Neural crest cell (in vitro differentiated cells): ENCODE measurements at places on chromosomes 1 and 21.

DNA sequence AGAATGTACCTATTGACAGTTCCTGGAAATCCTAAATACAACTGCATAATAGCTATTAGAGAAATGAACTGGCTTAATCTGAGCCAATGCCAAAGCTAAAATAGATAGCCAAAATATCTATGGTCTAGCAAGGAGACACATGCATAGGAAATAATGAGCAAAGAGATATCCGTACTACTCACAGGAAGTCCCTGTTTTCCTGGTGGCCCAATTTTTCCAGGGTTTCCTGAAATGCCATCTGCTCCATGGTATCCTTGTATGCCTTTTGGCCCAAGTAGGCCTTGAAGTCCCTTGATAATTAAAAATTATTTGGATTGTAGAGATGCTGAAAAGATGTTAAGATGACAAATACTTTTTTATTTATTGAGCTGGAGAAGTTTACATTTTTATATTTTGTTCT is 108.4 kb upstream of the ZNHIT6 start:
- no peak for DNase-seq

DNA sequence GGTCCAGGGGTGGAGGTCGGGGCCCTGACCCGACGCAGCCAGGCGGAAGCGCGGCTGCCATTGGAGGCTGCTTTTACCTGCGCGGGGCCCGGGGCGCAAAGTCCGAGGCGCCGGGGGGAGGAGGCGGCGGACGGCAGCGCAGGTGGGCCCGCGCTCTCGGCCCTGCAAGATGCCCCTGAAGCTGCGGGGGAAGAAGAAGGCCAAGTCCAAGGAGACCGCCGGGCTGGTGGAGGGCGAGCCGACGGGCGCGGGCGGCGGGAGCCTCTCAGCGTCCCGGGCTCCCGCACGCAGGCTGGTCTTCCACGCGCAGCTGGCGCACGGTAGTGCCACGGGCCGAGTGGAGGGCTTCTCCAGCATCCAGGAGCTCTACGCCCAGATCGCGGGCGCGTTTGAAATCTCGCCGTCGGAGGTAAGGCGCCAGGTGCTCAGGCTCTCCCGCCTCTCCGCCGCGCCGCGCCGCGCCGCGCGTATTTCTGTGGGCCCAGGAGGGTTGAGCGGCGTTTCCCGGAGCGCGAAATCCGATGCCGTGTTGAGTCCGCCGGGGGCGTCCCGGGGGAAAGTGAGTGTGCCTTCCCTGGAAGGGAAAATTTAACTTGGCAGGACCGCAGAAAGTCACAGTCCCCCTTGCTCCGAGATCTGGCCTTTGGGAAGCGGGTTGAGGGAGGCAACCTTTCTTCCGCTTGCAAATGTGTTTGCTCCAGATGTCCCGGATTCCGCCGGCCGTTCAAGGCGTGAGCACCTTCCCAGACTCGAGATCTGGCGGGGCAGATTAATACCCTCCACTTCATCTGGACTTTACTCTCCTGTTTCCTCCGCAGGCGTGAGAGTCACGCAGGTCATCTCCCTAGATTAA is at the start of gene GIPC2:
Gene GIPC2, plus strand, starts transcription at position 41 of the 853 bp plus-strand sequence. Its CDS starts 129 bp downstream, at position 170.
- DNase-seq: no peak

- DNase-seq: no peak
Observed at GRCh38 chr1:163063143-163063542, 6.0 kb upstream of the RGS4 start.

DNA sequence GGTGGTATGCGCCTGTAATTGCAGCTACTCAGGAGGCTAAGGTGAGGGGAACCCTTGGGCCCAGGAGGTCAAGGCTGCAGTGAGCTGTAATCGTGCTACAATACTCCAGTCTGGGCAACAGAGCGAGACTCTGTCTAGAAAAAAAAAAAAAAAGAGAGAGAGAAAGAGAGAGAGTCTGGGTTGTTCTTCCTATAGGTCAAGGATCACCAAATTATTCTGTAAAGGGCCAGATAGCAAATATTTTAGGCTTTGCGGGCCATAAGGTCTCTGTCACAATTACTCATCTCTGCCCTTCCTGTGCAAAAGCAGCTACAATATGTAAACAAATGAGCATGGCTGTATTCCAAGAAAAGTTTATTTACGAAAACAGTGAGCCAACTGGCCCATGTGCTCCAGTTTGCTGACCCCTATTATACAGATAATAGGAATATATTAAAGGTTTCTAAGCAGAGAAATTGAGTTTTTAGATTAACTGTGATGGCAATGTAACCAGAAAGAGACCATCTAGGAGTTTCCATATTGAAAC is 2.1 kb downstream of the SASS6 start:
- no peak for DNase-seq

- DNase-seq: no peak
Observed at GRCh38 chr1:87951852-87952251, 623.2 kb downstream of the LMO4 start.

DNA sequence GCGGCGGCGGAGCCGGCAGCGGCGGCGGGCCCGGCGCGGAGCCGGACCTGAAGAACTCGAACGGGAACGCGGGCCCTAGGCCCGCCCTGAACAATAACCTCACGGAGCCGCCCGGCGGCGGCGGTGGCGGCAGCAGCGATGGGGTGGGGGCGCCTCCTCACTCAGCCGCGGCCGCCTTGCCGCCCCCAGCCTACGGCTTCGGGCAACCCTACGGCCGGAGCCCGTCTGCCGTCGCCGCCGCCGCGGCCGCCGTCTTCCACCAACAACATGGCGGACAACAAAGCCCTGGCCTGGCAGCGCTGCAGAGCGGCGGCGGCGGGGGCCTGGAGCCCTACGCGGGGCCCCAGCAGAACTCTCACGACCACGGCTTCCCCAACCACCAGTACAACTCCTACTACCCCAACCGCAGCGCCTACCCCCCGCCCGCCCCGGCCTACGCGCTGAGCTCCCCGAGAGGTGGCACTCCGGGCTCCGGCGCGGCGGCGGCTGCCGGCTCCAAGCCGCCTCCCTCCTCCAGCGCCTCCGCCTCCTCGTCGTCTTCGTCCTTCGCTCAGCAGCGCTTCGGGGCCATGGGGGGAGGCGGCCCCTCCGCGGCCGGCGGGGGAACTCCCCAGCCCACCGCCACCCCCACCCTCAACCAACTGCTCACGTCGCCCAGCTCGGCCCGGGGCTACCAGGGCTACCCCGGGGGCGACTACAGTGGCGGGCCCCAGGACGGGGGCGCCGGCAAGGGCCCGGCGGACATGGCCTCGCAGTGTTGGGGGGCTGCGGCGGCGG is 1.0 kb downstream of the ARID1A start:
- DNase-seq: peak; percentile 32

GRCh38 chr1:109373126-109373525 is 24.6 kb downstream of the SORT1 start:
- DNase-seq: no peak

GRCh38 chr1:155176544-155177071 is 3.0 kb downstream of the TRIM46 start:
- DNase-seq: peak; percentile 87

DNA sequence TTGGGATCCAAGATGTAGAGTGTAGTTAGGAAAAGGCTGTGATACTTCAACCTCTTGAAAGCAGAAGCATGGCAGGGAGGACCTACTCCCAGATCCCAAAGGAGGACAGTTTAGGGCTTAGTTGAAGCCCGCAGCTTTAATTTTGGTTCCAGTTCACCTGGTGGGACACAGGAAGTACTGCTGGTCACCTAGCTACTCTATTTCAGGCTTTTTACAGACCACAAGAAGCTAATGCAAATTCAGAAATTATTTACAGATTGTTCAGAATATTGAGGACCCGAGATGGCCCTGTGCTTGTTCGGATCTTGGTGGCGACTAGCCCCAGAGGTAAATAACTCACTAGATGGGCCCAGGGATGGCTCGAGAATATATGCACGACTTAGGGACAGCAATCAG is 6.4 kb upstream of the SMCP start:
- no peak for DNase-seq

DNA sequence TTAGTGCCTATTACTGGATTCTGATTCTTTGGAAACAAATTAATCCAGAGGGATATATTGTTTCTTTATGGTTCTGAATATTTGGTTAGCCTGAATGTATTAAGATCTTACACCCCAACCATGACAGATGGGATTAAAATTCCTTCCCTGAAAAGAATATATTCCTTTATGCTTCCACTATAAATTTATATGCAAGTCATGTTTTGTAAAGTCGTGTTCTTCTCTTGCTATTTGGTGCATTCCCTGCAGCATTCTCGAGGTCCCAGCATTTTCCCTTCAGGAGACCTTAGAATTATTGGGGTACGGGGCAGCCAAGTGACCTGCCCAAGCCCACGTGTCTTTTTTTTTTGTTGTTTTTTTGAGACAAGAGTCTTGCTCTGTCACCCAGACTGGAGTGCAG is 62.4 kb downstream of the DISC1 start:
- DNase-seq: no peak

- no peak for DNase-seq
Observed at GRCh38 chr1:89382479-89382878, 18.6 kb downstream of the GBP6 start.

GRCh38 chr1:12610305-12610935 is 7.6 kb downstream of the DHRS3 start:
- no peak for DNase-seq

DNA sequence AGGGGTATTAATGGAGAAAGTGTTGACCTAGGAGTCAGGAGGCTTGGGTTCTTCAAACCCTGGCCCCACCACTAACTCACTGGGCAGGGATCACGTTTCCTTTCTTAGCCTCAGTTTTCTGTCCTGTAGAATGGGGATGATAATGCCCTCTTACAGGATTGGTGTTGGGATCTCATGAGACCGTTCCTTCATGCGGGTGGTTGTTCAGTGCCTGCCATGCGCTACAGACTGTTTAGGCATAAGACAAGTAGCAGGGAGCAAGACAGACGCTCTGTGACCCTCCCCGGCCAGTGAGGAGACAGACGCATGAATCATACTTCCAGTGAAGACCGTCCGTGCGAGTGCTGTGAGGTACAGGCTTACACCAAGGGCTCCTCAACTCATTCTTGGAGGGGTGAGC is 81.7 kb downstream of the MAN1C1 start:
- no peak for DNase-seq

GRCh38 chr1:61208172-61208571 is 125.8 kb downstream of the NFIA start:
- no peak for DNase-seq

DNA sequence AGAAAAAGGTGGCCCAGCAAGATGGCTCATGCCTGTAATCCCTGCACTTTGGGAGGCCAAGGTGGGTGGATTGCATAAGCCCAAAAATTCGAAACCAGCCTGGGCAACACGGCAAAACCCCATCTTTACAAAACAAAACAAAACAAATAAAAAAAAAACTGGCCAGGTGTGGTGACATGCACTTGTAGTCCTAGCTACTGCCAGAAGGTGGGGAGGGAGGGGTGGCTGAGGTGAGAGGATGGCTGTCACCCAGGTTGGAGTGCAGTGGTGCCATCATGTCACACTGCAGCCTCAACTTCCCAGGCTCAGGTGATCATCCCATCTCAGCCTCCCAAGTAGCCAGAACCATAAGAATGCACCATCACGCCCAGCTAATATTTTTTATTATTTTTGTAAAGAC is 22.8 kb downstream of the RERE start:
- no peak for DNase-seq
